ENCODE measurements at places on chromosomes 6 and 20. TPM values are rescaled to one million over a fixed set of nuclear protein-coding genes. Genes with fewer than 3 reads are reported as not detected.

Gene FAXC
- 6.3 TPM for total RNA-seq

Gene IL17F
- total RNA-seq, result not detected

Gene SH3BGRL2
- total RNA-seq, result 0.25 TPM

Gene SNRNP48
- 12.2 TPM for total RNA-seq

Gene TFAP2C
- 13.6 TPM for total RNA-seq

Gene GPLD1
- 1.1 TPM for total RNA-seq

Gene LZTS3
- 2.7 TPM for total RNA-seq

Gene ZBTB24
- total RNA-seq, result 4.9 TPM

Gene SOX18
- total RNA-seq, result 1.1 TPM

Gene TCP1
- total RNA-seq, result 241 TPM

Gene SYNDIG1
- total RNA-seq, result 1.5 TPM

Gene GGTLC1
- not detected for total RNA-seq

Gene TCF19
- total RNA-seq, result 14.2 TPM

Gene EEF1E1
- 98.2 TPM for total RNA-seq

Gene DLK2
- 6.4 TPM for total RNA-seq

Gene SRPK1
- total RNA-seq, result 31.0 TPM

Gene RNF8
- 21.0 TPM for total RNA-seq

Gene BPIFB1
- total RNA-seq, result 0.12 TPM

Gene SEL1L2
- total RNA-seq, result not detected

Gene VIP
- not detected for total RNA-seq

Gene NDRG3
- total RNA-seq, result 24.1 TPM

Gene WFDC2
- total RNA-seq, result 0.15 TPM

Gene MTFR2
- total RNA-seq, result 12.3 TPM

Gene ANKEF1
- 8.7 TPM for total RNA-seq

Gene MMUT
- 4.9 TPM for total RNA-seq

Gene VAPB
- total RNA-seq, result 53.8 TPM

Gene MICB
- total RNA-seq, result 8.6 TPM

Gene MYO6
- total RNA-seq, result 9.4 TPM

Gene TMEM200A
- 0.08 TPM for total RNA-seq

Gene SCP2D1
- total RNA-seq, result not detected

Gene GRM4
- total RNA-seq, result 0.09 TPM

Gene RIPPLY2
- 0.41 TPM for total RNA-seq

Gene ZSCAN16
- total RNA-seq, result 4.0 TPM

Gene BRD2
- total RNA-seq, result 143 TPM

Gene MLN
- not detected for total RNA-seq

Gene ACTL10
- 0.05 TPM for total RNA-seq

Gene LY6G6D
- total RNA-seq, result not detected

Gene HTR1B
- 0.07 TPM for total RNA-seq

Gene RGS17
- total RNA-seq, result 5.9 TPM

Gene AGER
- total RNA-seq, result 2.3 TPM

Gene SIRPG
- total RNA-seq, result not detected

Gene CYP21A2
- total RNA-seq, result not detected

Gene DNMT3B
- 5.3 TPM for total RNA-seq

Gene FRMD1
- total RNA-seq, result 0.03 TPM

Gene GJA10
- total RNA-seq, result not detected

Gene PPDPF
- total RNA-seq, result 248 TPM

Gene CLVS2
- total RNA-seq, result 0.07 TPM

Gene ECT2L
- total RNA-seq, result not detected

Gene RIMS1
- total RNA-seq, result not detected

Gene SFT2D1
- 42.9 TPM for total RNA-seq

Gene PNLDC1
- total RNA-seq, result 0.17 TPM

Gene SMLR1
- not detected for total RNA-seq

Gene BACH2
- total RNA-seq, result 0.30 TPM

Gene CST2
- total RNA-seq, result not detected

Gene PRR18
- 0.07 TPM for total RNA-seq

Gene HLA-DQA2
- not detected for total RNA-seq

Gene SIRPD
- total RNA-seq, result not detected
